NCI-H82 (cell line): ENCODE measurements at places on chromosomes 3 and 15.

GRCh38 chr15:71237456-71238188, 122.4 kb downstream of the THSD4 start:
- DNase-seq, result no peak

DNA sequence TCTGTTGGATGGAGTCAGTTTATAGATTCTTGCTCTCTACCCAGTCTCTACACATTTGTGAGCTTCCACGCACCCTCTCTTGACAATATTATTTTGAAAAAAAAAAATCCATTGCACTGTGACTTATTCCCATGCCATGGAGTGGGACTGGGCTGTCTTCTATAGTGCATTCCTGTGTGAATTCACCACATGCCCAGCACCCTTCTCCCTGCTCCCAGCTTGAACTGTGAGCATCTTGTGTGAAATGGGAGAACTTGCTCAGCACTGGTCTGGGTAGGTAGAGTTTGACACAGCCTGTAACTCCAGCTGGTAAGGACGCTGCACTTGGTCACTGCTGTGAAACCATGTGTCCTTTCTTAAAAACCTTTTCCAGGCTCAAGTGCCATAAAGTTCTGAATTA, 91.9 kb downstream of the ARNT2 start:
- DNase-seq, result no peak

GRCh38 chr3:152261329-152261728, 7.4 kb upstream of the MBNL1 start:
- peak; percentile 96 for DNase-seq

- DNase-seq, result no peak
Observed at GRCh38 chr3:180983136-180983535, 6.4 kb downstream of the DNAJC19 start.

DNA sequence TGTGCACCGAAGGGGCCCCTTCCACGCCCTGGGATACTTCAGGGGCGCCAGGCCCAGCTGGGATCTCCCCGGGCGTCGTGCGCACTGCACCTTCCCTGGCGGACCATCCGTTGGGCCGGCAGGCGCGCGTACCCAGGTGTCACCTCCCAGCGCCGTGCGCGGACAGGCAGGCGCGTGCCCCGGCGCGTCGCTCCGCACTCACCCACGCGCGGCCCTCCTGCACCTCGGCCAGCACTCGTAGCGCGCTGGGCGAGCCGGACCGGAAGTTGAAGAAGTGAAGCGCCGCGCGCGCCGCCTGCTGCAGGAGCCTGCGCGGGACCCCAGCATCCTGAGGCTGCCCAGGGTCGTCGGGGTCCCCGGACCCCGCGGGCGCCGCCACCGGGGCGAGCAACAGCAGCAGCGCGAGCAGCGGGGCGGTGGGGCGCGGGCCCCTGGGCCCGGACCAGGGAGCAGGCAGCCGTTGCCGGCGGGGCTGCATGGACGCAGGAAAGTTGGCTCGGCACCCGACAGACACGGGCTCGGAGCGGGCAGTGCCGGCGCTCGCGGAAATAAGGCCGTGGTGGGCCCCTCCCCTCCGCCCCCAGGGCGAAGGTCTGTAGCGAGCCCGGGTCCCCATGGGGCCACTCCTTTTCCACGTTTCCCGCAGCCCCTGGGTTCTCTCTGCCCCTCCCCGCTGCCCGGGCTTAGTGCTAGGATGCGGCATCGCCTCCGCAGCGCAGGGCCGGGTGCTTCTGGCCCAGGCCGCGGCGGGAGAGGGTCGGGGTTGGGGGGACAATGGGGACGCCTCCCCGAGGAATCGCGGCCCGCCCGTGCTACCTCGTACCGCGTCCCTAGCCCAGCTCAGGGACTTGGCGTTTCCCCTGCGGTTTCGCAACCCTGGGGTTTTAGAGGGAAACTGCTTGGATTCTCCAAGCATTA, at the start of gene RARRES1:
Gene RARRES1, minus strand, starts transcription at position 520 of the 918 bp plus-strand sequence. Its CDS starts 42 bp downstream, at position 478.
- DNase-seq, result peak; percentile 10

DNA sequence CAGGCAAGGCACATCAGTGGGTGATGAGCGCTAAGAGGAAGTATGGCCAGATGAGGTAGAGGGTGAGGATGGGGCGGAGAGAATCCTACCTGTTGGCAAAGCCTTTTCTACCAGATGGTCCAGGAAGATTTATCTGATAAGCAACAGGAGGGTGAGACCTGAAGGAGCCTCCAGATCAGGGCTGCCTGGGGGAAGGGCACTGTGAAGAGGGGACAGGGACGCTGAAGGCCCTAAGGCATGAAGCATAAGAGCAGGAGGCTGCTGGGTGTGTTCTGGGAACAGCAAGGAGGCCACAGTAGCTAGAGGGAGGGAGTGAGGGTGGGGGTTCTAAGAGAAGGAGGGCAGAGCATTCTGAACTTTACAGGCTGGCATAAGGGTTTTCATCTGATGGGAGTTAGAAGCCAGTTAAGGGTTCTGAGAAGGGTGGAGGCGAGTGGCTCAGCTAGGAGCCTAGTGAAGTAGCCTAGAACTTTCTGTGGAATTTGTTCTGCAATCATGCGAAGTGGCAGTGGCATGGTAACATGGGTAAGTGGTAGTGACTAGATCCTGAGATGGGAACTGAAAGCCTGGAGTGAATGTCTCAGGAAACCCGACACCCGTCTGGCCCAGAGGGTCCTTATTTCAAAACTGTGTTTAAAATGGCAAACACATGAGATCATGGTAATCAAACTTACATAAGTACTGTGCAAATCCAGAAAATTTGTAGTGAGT, 29.9 kb downstream of the CGNL1 start:
- DNase-seq, result peak; percentile 77

GRCh38 chr3:59632760-59633573, 583.1 kb upstream of the CFAP20DC start:
- no peak for DNase-seq

GRCh38 chr3:45079715-45080114, 53.6 kb downstream of the CLEC3B start:
- DNase-seq, result peak; percentile 21

DNA sequence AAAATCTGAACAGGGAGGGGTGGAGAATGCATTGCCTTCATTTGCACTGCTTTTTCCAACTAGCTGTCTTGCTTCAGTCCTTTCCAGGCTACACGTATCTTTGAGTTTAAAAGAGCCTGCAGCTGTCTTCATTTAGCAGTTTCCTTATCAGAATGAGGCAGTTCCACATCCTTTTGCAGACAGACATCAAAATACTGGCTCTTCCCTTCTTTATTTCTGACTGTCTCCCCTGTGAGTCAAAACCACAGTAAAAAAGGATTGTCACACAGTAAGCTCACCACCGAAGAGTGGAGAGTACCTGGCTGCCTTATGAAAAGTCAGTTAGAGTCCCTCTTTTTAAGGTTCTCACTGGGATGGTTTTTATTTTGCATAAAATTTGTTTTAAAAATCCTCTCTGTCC, 205.5 kb upstream of the CD96 start:
- DNase-seq, result no peak

DNA sequence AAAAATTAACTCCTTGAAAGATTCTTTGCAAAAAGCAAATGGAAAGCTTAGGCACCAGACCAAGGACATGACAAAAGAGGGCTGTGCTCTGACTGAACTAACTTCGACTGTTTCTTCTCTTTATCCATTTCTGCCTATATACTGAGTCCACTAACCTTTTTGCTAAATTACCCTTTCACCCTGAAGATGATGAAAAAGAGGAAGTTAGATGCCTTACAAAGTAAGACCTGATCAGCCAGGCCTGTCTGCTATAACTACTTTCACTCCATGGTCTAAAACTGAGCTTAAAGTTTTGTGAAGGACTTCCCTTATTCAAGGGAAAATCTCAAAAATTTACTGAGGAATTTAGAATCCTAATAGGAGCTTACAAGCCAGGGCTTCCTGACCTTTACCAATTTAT, 6.2 kb upstream of the IGSF10 start:
- DNase-seq, result no peak

DNA sequence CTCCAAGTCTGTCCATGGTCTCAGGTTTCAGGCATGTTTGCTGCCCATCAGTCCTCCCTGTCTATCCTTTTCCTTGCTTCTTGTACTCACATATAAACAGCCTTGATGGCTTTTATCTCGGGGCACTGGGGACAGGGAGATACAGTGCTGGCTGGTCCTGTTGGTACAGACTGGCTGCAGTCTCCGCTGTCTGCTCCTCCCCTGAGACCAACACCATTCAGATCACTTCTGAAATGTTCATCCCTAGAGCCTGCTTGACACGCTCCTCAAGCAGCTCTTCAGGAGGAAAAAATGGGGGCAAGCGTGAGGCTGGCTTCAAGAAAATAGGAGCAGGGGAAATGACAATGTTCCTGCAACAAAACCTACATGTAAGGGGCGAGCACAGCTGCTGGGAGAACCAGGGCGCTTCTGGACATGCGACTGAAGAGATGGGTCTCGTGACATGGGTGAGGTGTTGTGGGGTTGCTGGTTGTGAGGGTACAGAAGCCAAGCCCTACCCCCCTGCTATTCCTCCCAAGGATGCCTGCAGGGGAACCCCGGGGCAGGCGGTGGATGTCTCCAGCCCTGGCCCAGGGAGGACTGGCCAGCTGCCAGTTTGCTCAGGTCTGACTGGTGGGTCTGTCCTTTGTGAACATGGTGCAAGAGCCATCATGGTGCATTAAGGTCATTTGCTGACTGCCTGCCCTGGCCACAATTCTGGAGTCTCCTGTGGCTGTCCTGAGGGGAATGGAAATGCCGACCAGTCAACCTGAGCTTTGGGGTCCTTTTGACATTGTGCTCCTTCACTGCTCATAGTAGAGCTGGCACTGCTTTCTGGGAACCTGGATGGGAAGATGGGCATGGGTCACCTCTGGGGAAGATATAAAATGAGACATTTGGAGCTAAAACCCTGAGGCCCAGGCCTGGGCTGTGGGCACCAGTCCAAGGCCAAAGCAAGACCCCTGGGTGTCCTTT, 40.1 kb downstream of the KY start:
- no peak for DNase-seq

DNA sequence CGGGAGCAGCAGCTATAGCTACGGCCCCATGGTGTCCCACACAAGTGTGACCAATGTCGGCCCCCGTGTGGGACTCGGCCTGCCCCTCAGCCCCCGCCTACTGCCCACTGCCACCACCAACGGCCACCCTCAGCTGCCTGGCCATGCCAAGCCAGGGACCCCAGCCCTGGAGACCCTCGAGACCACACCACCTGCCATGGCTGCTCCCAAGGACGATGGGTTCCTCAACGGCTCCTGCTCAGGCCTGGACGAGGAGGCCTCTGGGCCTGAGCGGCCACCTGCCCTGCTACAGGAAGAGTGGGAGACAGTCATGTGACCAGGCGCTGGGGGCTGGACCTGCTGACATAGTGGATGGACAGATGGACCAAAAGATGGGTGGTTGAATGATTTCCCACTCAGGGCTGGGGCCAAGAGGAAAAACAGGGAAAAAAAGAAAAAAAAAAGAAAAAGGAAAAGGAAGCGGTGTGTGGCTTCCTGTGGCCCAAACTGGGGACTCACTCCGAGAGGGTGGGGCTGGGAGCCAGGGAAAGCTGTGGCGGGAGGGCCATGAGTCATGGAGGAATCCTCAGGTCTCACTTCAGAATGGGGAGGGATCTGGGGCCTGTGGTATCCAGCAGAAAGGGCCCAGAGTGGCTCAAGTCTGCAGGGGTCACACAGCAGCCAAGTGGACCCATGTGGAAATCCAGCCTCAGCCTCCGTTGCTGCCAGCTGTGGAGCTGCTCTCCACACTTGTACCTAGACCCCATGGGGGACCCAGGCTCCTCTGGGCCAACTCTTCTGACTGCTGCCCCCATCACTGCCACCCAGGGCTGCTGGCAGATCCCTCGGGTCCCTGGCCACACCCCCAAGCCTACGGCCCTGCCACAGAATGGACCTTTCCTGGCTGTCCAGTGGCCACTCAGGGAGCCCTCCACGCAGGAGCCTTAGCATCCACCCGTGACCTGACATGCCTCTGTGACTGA, 26.1 kb downstream of the PTH1R start:
- no peak for DNase-seq
